ENCODE measurements at places on chromosomes 5 and 9. TPM values are rescaled to one million over a fixed set of nuclear protein-coding genes. Genes with fewer than 3 reads are reported as not detected.

SPEF2 gene
- total RNA-seq = 15.6 TPM

CNTFR gene
- total RNA-seq = not detected

TRIM7 gene
- 29.8 TPM for total RNA-seq

CPLANE1 gene
- total RNA-seq = 24.6 TPM

AGXT2 gene
- not detected for total RNA-seq

CTSV gene
- total RNA-seq = 41.7 TPM

STXBP1 gene
- total RNA-seq = 63.2 TPM

UBE2D2 gene
- total RNA-seq = 120 TPM

ADAMTS13 gene
- 0.43 TPM for total RNA-seq

MEF2C gene
- 2.4 TPM for total RNA-seq

MIGA2 gene
- 33.0 TPM for total RNA-seq

RNF183 gene
- total RNA-seq = not detected

ST8SIA4 gene
- total RNA-seq = 0.07 TPM

CCNI2 gene
- total RNA-seq = not detected

TAF11L10 gene
- total RNA-seq = not detected

TAS2R1 gene
- total RNA-seq = not detected

LCN6 gene
- total RNA-seq = not detected

DEPDC1B gene
- total RNA-seq = 34.4 TPM

ARHGEF37 gene
- 0.69 TPM for total RNA-seq

SRP19 gene
- 167 TPM for total RNA-seq

SLC22A4 gene
- total RNA-seq = 4.9 TPM

ARSI gene
- 5.0 TPM for total RNA-seq

CD180 gene
- total RNA-seq = 0.03 TPM

GARIN3 gene
- not detected for total RNA-seq

WWC1 gene
- total RNA-seq = 20.7 TPM
